ENCODE measurements at places on chromosomes 4 and X. TPM values are rescaled to one million over a fixed set of nuclear protein-coding genes. Genes with fewer than 3 reads are reported as not detected.
A peak's percentile ranks its signal among the peaks of the same experiment; 100 is the strongest.

CD38 gene
- not detected for total RNA-seq

ODAPH gene
- not detected for total RNA-seq

- no peak overlapping the region for H3K27ac ChIP-seq
- H3K27me3 ChIP-seq = no peaks in the 10 kb centered on the region
- DNase-seq = no peak
- no peaks in the 10 kb centered on the region for H3K4me1 ChIP-seq
- H3K36me3 ChIP-seq = peaks cover 5% of the 10 kb centered on the region
- no peak overlapping the region for H3K4me3 ChIP-seq
Measured at GRCh38 chr4:55524844-55525571, 21.7 kb downstream of the CLOCK start.

DNA sequence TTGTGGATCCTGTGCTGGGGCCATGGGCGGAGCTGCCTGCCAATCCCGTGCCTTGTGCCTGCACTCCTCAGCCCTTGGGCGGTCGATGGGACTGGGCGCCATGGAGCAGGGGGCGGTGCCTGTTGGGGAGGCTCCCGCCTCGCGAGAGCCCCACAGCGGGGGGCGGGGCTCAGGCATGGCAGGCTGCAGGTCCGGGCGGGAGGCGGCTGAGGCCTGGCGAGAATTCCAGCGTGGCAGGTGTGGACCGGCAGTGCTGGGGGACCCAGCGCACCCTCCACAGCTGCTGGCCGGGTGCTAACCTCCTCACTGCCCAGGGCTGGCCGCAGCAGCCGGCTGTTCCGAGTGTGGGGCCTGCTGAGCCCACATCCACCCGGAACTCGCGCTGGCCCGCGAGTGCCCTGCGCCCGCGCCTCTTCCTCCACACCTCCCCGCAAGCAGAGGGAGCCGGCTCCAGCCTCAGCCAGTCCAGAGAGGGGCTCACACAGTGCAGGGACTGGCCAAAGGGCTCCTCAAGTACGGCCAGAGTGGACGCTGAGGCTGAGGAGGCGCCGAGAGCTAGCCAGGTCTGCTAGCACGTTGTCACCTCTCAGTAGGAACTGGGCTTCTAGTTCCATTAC, 85.9 kb downstream of the GBA3 start:
- H3K4me1 ChIP-seq = peaks cover 5% of the 10 kb centered on the region
- peak overlapping the region; percentile 25 for H3K4me3 ChIP-seq
- no peaks in the 10 kb centered on the region for H3K36me3 ChIP-seq
- no peaks in the 10 kb centered on the region for H3K27me3 ChIP-seq
- peak; percentile 12 for DNase-seq

GRCh38 chrX:133834771-133835170, 150.6 kb downstream of the GPC3 start:
- H3K4me3 ChIP-seq = no peak overlapping the region
- DNase-seq = no peak
- H3K36me3 ChIP-seq = no peaks in the 10 kb centered on the region
- no peaks in the 10 kb centered on the region for H3K27me3 ChIP-seq
- H3K27ac ChIP-seq = no peak overlapping the region

ZIC3 gene
- not detected for total RNA-seq

GLRA2 gene
- not detected for total RNA-seq

PCDH18 gene
- total RNA-seq = 0.09 TPM

GAGE2A gene
- 588 TPM for total RNA-seq

Measured in K562 (cell line).